Activated gamma-delta T cell treated with Interleukin-2 at 50 U/mL for 16 hours (primary cell): ENCODE measurements at places on chromosomes 12 and 14.

GRCh38 chr12:72075401-72075800 lies 136.8 kb downstream of the TPH2 start:
- no peak for DNase-seq

GRCh38 chr12:62846491-62846890 lies 88.5 kb downstream of the PPM1H start:
- DNase-seq, result no peak

DNA sequence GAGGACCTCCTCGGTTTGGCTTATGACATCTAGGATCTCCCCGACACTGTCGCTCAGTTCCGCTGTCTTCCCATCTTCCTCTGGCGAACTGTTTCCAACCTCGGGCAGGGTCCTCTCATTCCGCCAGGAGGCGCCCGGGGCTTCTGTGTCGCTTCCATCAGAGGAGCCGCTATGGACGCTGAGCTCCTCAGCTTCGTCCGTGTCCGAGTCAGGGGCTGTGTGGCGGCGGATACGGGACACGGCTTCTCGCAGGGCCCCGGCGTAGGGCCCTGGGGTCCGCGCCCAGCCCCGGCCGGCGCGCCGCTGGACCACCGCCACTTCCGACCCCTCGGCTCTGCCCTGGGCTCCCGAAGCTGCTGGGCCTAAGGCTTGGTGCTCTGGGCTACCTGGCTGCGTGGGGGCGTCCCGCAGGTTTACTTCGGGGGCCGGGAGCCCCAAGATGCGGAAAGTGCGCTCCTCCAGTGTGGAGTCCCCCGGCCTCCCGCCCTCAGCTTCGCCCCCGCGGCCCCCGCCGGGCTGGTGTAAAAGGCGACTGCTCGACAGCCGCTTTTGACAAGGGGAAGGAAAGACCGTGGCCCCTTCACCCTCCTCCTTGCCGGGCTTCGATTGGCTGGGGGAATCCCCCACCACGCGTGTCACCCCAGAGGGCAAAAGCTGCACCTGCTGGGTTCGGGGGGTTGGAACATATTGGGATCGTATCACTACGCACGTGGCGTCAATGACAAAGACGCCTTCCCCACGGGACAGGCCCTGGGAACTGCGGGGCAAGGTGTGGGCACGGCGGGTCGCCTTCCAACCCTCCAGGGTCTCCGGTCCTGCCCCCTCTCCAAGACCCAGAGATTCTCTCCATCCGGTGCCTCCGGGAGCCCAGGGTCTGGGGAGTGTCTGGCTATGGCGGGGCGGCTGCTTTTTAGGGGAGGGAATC lies 2.1 kb downstream of the DDN start:
- peak; percentile 49 for DNase-seq

GRCh38 chr12:2412305-2412643 lies 359.5 kb downstream of the CACNA1C start:
- DNase-seq, result no peak

DNA sequence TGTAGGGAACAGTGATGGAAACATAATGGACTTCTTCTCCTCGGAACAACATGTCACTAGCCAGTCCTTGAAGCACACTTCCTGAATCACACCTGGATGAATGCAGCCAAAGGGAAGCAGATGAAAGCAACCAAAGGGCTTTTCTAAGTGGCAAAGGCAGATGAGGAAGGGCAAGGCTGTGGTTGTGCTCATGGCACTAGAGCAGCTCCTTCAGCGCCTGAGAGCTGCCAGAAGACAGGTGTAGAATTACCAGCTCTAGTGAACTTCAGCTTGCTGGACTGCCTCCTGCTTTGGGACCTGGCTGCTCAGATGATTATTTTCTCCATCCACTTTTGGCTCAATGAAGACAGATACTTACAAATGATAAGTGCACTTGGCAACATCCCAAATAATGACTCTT lies 1372.1 kb upstream of the SEL1L start:
- DNase-seq, result no peak

- DNase-seq, result no peak
Observed at GRCh38 chr14:25074099-25074685, 24.2 kb upstream of the STXBP6 start.
